Stimulated activated CD4-positive, alpha-beta T cell treated with anti-CD3 and anti-CD28 coated beads, TNF-alpha, amount 100 ng/mL, for 1 hour (primary cell): ENCODE measurements at places on chromosomes 12 and 14.

DNA sequence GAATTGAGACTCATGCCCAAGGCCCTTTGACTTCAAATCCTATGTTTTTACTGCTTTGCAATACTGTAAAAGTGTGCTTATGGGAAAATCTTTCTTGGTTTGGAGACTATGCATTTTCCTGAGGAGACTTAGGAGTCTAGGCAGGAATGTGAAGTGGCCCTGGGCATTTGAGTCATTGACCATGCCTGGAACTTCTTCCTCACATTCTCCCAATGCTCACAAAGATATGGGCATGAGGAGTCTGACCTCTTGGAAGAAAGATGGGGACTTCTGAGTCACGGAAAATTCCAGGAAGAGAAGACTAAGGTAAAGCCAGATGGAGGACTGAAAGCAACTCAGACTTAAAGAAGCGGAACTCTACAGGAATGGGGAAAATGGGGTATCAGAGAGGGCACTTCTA is 38.2 kb upstream of the ZNF641 start:
- DNase-seq, result no peak

DNA sequence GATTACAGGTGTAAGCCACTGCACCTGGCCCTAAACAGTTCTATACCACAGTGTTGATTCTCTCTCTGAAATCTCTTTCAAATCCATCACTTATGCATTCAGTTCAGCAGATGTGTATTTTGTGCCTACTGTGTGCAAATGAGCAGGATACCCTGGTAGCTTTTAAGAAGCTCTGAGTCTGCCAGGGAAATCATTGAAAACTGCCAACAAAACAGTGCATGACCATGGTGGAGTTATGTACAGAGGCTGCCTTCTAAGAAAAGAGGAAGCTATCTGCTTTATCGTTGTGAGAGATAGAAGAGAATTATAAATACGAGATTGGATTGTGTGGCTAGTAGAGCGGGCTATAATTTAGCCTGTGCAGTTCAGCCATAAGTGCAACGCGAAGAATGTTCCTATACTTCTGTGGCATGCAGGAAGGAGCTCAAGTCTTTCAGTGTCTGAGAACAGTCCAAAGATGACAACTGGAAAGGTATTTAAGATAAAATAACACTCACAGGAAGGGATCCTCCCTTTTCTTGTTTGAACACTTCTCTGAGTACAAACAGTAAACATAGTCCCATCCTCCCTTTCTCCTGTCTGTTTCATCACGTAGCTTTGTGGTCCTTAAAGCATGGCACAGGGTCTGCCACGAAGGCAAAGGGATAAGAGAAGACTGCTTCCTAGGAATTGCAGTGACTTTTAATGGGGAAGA is 4.3 kb downstream of the DIP2B start:
- no peak for DNase-seq

- no peak for DNase-seq
Observed at GRCh38 chr14:69572841-69573135, 1.9 kb downstream of the CCDC177 start.

GRCh38 chr14:32934881-32935633 is 3.6 kb upstream of the NPAS3 start:
- no peak for DNase-seq
